HCEC 1CT (cell line): ENCODE measurements at places on chromosomes 3 and 15.

DNA sequence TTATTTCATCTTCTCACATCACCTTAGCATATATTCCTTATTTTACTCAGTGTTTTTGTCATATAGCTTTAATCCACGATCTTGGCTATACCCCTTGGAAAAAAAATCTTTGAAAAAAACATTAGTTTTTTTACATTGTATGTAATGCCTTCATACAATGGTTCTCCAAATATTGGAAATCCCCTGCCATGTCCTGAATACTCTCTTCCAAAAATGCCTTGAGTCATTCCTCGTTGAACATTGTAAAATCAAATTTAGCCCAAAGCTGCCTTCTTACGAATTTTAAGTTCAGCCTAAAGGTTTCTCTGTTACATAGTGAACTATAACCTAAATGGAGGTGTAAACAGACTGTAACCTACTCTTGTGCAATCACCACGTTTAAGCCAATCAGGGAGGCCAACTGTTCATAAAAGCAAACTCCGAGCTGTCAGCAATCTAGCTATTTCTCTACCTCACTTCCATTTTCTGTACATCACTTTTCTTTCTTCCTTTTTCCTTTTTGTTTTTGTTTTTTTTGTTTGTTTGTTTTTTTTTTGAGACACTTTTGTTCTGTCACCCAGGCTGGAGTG, 140.1 kb downstream of the ANXA2 start:
- DNase-seq, result no peak

GRCh38 chr3:4340411-4341335, 37.5 kb downstream of the SETMAR start:
- no peak for DNase-seq

DNA sequence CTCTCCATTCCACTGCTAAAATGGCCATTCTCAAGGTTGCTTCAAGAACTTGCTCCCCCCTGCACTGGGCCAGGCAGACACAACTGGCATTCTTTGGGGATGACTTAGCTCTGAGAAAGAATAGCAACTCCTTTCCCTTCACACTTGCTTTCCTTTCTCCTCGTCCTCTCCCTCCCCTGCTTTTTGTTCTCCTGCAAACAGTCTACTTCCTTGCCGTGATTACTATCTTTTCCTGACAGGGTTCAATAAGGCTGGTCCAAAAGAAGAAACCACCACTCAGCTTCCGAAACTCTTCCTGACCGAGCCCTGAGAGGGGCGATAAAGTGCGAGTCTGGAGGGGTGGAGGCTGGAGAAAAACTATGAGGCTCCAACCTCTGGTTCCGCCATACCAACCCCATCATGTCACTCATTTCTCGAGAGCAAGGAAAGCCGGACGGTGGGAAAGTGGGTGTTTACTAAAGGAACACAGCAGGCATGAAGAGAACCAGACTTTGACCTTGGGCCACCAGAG, 5.0 kb downstream of the AMOTL2 start:
- peak; percentile 73 for DNase-seq

- peak; percentile 78 for DNase-seq
Observed at GRCh38 chr3:38829404-38829803, 13.4 kb upstream of the SCN10A start.
